Activated T-cell treated with anti-CD3 and anti-CD28 coated beads for 48 hours (primary cell): ENCODE measurements at places on chromosomes 1 and 21.
A peak's percentile ranks its signal among the peaks of the same experiment; 100 is the strongest.

- DNase-seq, result no peak
Observed at GRCh38 chr21:37358397-37358796, 8.2 kb upstream of the DYRK1A start.

DNA sequence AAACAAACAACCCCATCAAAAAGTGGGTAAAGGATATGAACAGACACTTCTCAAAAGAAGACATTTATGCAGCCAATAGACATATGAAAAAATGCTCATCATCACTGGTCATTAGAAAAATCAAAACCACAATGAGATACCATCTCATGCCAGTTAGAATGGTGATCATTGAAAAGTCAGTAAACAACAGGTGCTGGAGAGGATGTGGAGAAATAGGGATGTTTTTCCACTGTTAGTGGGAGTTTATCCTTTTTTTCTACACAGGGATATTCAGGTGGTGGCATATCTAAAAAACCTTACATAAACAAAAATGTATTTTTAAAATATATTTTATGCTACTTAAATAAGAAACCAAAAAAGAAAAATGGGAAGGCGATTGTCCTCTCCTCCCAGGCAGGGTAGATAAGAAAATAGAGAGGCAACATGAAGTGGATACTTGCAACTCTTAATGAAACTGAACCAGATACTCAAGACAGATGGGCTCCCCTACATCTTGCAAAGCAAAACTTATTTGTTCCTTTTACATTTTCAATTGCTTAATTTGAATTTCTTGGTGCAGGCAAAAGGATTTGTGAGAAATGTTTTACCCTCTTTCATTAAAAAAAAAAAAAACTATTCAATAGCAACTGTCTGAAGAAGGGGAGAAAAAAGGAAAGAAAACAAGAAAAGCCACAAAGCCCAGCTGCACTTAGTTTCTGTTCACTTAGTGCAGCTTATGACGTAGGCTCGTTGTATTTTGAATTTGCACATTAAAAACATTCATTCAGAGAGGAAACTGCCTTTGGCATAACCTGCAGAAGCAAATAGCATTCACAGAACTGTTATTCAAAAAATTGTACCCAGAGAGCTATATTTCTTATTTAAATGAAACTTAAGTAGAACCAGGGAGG is 36.9 kb upstream of the RGS1 start:
- DNase-seq, result no peak

DNA sequence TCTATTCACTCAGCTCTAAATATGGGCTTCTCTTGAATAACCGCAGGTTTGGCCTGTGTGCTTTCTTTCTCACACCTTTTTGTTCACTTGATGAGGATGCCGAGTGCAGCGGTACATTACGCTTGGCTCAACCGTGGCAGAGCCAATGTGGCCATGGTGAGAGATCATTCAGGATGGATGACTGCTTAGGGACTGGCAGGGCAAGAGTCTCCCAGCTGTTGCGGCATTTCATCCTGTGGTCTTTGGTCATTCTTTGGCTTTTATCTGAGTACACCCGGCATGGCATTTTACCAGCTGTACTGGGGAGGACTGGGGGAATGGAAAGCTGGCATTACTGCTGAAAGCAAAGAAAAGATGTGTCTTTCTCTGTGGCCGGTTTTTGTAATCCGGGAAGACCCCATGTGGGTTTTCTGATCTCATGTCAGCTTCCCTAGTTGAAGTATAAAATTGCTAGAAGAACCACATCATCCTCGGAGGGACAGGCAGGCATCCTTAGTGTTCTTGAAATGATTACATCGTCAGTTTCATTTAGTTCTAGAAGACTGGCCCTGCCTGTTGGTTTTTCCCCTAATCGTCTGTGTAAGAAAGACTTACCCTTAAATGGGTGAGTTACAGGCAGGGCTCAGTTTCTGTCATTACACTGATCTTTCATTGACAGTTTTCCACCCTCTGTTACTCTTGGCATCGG is 15.1 kb downstream of the PCP4 start:
- DNase-seq, result no peak

DNA sequence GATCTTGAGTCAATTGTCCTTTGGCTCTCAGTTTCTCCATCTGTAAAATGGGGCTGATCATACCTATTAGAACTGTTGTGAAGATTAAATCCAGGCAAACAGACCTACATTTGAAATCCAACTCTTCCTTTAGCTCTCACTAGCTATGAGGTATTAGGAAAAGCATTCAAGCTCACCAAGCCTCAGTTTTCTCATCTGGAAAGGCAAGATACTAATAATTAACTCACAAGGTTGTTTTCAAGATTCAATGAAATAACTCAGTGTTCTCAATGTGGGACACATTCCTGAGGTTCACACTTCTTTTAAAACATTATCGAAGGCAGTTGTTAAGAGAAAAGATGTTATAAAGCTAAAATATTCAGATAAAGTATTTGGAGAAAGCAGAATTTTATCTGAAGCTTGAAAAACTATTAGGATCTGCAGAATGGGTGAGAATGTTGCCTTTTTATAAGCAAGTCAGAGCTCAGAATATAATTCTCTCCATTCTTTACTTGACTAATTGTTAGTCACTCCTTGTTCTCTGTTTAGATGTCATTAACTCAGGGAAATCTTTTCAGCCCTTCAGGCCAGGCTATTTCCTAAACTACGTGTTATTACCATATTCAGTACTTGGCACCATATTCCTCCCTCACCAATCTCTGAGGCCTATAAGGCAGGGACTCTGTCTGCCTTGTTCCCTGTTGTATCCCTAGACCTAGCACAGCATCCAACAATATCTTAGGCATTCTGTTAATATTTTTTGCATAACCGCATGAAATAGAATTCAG is 72.0 kb upstream of the VAV3 start:
- no peak for DNase-seq

- no peak for DNase-seq
Observed at GRCh38 chr1:179929955-179930798, 24.4 kb upstream of the CEP350 start.

GRCh38 chr21:21385404-21385803 is 387.2 kb downstream of the NCAM2 start:
- DNase-seq, result no peak

- no peak for DNase-seq
Observed at GRCh38 chr1:12372180-12372579, 142.3 kb downstream of the VPS13D start.

GRCh38 chr1:52659851-52660596 is 27.1 kb downstream of the SHISAL2A start:
- no peak for DNase-seq

- no peak for DNase-seq
Observed at GRCh38 chr1:157400766-157401165, 151.5 kb downstream of the FCRL5 start.

GRCh38 chr1:196584696-196585095 is 23.5 kb downstream of the KCNT2 start:
- no peak for DNase-seq

DNA sequence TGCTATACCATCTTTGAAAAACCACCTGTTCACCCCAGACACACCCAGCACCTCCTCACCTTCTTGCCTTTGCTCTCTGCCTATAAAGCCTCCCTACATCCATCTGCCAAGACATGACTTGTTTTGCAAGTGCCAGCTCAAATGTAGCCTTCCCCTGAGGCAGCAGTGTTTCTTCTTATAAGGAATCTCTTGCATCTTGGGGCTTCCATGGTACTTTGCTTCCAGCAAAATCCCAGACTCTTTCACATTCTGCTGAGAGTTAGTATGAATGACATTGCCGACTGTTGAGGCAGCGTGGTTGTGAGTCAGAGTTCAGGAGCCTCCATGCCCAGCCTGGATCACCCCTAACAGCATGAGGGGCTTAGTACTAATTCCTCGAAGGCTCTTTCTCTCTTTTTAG is 217.4 kb upstream of the RUNX1 start:
- no peak for DNase-seq

GRCh38 chr1:170725326-170725725 is 61.4 kb downstream of the PRRX1 start:
- no peak for DNase-seq

DNA sequence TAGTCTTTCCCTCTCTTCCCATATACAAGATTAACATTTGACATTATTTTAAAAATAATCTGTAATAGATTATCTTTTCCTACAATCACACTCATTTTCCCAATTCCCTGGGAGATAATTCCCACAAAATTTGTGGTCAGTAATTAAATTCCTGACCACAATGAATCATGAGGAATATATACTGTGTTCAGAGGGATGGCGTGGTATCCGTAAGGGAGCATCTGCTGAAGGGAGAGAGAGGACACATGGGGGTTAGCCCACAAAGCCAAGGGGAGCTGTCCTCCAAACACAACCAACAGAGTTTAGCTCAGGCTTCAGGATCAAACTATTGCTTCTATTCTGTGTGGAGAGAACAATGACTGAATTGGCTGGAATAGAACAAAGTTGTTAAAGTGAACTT is 57.1 kb upstream of the PPP2R5A start:
- no peak for DNase-seq

DNA sequence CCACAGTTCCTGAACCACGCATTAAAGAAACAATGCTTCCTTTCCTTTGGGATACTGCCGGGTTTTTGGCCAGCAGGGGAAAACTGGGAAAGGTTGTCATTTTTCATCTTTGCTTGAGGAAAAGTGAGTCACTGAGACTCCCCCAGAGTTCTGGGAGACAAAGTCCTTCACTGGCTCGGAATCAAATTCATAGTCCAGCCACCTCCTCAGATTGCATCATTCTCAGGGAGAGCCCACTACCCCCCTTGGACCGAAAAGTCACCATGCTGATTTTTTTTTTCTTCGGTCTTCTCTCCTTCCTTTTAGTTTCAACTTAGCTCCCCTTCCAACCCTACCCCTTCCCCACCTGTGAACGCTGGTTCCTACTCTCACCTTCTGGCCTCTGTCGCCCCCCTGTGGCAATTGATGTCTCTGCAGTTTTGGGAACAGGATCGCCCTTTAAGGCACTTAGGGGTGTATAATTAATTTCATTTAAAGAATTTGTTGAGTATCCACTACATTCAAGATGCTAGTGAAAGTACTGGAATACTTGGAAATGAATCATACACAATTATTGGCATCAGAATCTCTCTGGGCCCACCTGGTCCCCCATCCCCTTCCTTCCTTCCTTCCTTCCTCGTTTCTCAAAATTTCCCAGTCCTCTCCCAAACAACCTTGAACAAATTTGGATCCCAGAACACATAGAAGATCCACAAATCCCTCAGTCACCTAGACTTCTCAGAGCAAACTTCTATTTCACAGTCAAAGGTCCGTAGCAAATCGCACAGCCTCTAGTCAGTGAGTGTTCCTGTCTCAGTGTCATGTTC is 6.9 kb downstream of the ACKR1 start:
- DNase-seq, result peak; percentile 33

DNA sequence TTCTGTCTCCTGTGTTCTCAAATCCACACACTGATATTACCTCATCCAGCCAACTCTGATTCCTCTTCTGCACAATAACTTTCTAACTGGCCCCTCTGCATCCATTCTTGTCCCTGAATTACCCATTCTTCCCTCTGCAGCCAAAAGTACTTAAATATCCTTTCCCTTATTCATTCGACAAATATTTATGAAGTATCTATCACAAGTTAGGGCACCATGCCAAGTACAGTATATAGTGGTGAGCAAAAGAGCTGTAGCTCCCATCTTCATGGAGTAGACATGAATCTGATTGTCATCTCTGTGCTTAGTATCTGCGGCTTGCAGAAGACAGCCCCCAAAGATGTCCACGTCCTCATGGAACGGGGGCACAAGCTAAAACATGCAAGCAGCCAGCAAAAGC is 316.8 kb downstream of the SETD4 start:
- DNase-seq, result no peak

- DNase-seq, result no peak
Observed at GRCh38 chr1:226711976-226712741, 26.9 kb downstream of the ITPKB start.

DNA sequence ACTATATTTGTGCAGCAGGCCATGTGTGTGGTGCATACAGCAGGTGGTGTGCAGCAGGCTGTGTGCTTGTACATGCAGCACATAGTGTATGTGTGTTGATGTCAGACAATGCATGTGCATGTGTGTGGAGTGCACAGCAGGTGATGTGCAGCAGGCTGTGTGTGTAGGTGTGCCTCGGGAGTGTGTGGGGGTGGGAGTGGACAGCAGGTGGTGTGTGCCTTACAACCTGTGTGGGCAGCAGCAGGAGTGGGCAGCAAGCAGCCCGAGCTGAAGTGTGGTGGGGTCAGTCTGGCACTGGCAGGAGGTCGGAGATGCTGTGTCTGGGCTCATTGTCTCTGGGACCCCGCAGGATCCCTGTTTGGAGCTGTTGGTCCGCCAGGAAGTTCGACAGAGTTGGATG is 29.6 kb downstream of the PTPRF start:
- DNase-seq, result no peak

- no peak for DNase-seq
Observed at GRCh38 chr21:43611598-43612369, 47.5 kb downstream of the HSF2BP start.

DNA sequence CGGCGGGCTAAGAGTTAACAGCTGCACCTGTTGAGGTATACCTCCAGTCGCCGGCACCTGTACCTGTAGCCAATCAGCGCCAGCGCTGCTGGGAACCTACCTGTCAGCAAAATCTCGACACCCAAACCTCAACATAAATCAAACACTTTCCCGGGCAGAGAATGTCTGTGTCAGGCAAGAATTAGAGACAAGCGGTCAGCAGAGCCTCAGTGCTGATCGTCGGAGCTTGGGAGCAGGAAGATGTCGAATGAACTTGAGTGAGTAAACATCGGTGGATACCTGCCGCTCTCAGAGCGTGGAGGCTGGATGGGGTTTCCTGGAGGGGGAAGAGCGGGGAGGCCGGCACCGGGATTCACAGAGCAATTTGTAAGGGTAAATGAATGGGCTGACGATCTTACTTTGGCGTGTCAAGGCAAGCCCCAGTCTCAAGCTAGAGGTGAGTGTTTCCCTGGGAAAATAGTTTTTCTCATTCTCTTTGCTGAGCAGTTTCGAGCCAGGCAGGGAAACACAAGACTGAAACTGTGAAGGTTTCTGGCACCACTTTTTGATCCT is at the start of gene GRHL3:
Gene GRHL3, plus strand, starts transcription at position 46 of the 552 bp plus-strand sequence. Its CDS starts 195 bp downstream, at position 241.
- DNase-seq, result no peak

DNA sequence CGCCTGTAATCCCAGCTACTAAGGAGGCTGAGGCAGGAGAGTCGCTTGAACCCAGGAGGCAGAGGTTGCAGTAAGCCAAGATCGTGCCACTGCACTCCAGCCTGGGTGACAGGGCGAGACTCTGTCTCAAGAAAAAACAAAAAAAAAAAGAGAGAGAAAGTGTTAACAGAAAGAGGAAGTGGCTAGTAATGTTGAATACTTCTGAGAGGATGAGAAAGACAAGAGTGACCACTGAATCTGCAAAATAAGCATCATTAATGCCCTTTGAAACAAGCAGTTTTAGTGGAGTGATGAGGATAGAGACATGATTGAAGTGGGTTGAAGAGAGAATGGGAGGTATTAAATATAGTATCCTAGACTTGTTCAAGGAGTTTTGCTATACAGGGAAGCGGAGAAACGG is 11.7 kb downstream of the MPZ start:
- no peak for DNase-seq

DNA sequence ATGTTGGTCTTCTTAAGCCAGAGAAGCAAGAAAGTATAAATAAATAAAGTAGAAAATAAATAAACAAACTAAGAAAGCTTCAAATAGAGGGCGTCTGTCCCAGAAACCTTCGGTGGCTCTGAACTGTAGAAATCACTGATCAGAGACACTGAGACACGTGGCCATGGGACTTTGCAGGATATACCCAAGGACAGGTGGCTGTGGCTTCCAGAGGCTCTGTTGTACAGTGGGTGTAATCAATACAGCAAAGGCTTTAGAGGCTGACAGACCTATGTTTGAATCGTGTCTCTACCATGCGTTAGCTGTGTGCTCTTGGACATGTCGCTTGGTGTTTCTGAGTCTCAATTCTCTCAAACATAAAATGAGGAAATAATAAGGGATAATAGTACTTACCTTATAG is 41.0 kb upstream of the EPS15 start:
- DNase-seq, result no peak
